ENCODE measurements at places on chromosomes 16 and 17.

- DNase-seq: peak; percentile 79
Observed at GRCh38 chr17:3667366-3668278, 756 bp downstream of the TAX1BP3 start.

DNA sequence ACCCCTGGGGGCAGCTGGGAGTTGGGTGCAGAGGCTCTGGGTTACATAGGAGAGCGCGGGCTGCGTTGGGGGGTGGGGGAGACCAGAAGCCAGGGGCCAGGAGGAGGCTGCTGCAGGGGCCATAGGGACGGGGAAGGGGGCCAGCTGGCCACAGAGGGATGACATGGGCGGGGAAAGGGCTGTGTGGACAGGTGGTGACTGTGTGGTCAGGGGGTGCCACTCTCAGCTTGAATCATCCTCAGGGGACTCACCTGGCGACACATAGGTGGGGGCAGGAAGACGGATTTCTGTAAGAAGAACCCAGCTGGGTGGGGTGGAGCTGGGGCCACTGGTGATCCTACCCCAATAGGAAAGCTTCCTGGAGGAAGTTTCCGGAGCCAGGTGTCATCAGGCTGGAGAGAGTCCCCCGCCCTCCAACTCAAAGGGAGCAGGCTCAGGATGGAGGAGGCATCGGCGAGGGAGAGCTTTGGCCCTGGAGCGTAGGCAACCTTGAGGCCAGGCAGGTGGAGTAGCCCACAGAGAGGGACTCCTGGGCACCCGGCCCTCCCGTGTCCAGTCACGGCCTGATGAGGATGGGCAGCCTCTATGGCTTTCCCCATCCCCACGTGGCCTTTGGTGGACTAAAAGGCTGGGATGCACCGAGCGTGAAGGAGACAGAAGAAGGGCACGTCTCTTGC is 1.2 kb downstream of the TRPV3 start:
- DNase-seq: no peak

GRCh38 chr17:12953156-12953555 is 64.7 kb downstream of the ELAC2 start:
- no peak for DNase-seq

GRCh38 chr17:2562162-2562858 is 31.1 kb upstream of the PAFAH1B1 start:
- DNase-seq: no peak

DNA sequence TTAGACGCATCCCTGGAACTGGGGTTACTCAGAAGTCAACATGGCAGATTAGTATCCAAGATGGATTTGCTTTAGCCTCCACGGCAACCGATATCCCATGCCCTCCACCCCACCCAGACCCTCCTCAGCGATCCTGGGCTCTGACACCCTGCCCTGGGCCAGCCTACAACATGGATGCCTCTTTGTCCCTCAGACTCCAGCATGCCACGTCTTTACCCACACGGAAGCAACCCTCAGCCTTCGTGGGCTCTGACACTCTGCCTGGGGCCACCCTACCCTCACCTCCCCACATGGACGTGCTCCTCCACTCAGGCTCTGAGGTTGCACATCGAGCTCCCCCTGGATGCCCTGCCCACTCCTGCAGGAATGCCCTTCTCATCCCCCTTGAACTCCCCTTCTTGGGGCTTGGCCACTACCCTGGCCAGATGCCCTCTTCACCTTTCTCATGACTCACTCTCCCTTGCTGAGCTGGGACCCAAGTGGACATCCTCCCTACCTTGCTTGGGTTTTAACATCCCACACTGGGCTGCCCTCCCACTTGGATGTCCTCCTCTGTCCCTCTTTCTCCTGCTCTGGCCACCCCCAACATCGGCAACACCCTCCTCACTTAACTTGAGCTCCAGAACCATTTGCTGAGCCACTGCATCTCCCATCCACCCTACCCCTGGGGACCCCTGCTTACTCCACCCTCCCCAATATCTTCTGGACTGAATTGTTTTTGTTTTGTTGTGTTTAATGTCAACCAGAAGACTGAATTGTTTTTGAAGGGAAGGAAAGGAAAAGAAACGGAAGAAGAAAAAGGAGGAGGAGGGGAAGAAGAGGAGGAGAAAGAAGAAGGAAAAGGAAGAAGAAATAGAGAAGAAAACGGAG is 18.3 kb upstream of the TMEM92 start:
- no peak for DNase-seq

DNA sequence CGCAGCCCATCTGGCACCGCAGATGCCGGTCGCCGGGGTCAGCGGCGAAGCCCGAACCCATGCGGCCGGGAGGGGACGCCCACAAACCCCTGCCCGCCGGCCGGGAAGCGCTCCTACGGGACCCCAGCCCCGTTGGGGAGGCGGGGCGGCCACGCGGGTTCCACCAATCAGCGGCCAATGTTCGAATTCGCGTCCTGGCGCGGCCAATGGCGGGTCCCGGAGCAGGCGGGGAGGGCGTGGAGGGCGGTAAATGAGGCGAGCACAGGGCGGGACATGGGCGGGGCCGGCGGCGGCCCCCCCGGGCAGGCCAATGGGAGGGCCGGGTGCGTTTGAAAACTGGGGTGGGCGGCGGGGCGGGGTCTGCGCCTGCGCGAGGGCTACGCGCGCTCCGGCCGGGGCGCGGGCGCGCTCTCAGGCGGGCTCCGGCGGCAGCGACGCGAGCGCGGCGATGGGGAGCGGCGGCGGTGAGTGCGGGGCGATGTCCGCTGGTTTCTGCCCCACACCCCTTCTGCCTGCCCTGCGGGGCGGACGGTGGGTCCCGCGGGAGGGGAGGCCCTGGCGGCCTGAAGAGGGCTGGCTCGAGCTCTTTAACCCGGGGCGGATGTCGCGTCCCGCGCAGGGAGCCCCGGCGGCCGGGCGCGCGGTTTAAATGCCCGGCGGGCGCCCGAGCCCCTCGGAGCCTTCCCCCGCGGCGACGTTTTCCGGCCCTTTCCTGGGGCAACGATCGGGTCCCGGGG is at the start of gene CCNF:
CCNF (plus strand) TSS at position 414 of the 737 bp plus-strand sequence; CDS start at position 449, 35 bp downstream.
- peak; percentile 90 for DNase-seq

GRCh38 chr16:52521570-52521969 is 25.4 kb downstream of the TOX3 start:
- no peak for DNase-seq

DNA sequence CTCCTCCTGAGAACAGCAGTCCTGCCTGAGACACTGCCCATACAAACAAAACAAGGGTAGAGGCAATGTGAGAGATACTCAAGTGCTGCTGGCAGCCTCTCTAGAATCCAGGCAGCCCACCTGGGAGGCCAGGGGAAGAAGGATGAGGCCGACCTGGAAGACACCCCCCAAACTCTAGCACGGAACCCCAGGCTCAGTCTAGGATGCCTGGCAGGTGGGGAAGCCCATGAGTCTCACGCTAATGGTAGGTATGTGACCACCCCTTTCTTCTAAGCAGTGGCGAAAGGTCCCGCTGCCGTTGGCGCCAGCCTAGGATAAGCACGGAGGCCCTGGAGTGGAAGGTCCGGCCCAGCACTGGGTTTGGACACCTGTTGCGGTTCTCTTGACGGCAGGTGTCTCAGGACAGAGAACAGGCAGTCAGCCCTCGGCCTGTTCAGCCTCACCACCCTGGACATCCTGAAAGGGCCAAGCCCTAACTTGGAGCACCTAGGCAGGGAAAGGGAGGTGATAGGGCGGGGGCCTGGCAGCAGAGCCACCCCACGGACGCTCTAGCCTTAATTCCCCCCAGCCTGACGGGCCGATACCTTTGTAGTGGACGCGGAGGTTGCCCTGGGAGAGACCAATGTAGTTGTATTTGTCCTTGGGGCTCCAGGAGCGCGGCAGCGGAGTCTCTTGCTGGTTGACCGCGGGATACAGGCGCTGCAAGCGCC is 487 bp downstream of the RANBP10 start:
- DNase-seq: no peak

- DNase-seq: no peak
Observed at GRCh38 chr16:84503751-84504395, 586 bp downstream of the MEAK7 start.

All from foreskin melanocyte (primary cell).